ENCODE measurements at places on chromosomes 7 and 10.

DNA sequence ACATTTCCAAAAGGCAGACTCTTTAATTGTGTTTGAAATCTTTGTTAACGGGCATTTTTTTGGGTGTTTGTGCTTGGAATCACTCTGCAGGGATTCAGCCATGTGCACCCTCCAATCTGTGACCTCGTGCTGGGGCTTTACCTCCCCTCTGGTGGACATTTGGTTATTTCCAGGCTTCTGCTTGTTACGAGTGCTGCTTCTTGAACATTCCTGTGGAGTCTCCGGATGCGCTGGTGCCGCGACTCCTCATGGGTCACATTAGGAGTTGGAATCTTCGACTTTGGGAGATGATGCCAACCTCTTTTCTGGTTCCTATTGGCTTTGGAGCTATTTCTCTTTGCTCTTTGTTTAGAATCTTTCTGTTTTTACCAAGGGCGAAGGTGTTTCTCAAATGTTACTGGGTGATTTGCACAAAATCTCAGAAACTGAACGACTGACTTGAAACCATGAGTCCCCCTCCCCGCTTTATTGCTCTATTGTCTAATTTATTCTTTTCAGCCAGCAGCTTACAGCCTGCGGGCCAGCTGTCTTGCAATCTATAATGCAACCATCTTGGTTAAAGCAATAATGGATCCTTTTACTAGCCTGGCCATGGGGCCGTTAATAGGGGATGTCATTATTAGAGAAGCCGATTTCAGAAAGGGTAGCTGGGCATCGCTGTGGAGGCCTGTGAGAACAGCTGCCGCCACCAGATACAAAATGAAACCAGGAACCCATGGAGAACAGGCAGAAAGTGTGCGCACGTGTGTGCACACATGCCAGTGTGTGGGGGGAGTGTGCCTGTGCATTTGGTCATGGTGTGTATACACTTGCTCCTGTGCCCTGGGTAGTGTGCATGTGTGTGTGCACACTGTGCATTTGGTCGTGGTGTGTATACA, 9.9 kb upstream of the DPYSL4 start:
- DNase-seq: no peak

DNA sequence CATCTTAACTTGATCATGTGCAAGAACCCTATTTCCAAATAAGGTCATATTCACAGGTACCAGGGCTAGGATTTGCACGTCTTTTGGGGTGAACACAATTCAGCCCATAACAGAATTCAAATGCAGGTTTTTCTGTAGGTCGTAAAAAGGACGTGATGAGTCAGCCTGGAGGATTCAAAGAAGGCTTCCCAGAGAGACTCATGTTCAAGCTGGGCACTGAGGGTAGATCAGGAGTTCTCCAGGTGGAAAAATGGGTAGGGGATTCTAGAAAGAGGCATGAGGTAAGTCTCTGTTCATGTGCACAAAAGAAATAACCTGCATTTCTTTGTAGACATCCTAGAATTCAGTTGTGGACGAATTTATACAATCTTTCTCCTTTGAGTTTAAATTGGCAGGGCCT, 160.4 kb downstream of the RPS24 start:
- no peak for DNase-seq

DNA sequence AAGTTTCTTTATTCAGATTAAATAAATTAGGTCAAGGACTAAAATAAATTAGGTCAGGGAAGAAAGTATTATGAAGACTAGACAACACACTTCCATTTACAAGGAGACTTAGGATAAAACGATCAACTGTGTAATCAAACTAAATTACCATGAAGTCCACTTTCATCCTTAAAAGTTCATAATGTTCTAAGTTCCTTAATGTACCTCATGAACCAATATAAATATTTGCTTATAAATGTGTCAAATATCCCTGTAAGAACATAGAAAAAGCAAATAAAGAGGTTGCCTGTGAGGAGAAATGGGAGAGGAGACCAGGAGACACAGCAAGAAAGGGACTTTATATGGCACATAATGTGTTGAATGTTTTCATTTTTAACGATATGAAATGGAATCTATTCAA, 345.6 kb downstream of the PARD3 start:
- no peak for DNase-seq

- no peak for DNase-seq
These were observed 120.1 kb upstream of the PITRM1 start for GRCh38 chr10:3292636-3293035.

DNA sequence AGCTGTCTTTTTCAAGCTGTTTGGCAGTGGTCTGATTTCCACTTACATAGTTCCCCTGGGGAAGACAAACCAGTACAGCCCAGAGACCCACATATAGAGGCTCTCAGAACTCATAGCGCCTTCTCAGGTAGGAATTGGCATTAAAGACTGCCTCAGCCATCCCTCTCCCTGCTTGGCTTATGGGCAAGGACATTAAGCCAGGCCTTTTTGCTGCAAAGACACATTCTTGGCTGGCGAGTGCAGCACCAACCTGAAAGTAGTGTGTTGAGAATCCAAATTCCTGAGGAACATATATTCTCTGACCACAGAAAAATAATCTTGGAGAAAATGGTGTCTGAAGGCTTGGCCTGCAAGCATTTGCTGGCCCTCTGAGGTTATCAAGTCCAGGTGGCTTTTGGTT, 39.2 kb upstream of the HPS1 start:
- DNase-seq: no peak

DNA sequence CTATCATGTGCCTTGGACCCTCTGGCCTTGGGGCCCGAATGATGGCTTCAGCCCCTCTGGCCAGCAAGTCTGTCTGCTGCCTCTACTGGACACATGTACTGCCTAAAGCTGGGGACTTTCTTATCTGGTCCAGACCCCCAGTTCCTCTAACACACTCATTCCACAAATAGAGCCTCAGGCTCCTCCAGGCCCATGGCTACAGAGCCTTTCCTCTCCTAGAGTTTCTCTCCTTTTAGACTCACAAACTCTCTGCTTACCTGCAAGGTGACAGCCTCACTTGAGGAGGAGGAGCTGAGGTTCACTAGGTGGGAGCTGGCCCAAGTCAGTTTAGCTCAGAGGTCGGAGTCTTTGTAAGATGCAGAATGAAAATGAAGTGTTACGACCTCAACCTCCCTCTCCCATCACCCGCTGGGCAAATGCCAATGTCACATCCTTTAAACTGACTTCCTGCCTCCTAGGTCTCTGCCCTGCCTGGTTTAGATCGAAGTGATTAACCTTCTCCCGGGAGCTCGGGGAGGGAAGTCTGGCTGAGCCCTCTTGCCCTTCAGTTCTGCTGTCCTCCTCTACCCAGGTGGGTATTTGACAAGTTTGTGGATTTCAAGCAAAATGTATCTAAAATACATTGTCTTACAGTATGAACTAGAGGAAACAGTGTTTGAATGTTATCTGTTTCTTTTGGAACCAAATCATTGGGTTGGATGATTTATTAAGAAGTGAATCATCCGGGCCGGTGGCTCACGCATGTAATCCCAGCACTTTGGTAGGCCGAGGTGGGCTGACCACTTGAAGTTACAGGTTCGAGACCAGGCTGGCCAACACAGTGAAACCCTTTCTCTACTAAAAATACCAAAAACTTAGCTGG, 71.9 kb upstream of the TNS3 start:
- DNase-seq: no peak

GRCh38 chr10:81109200-81109752, 571.6 kb downstream of the SH2D4B start:
- no peak for DNase-seq
